ENCODE measurements at places on chromosomes 16 and 17.

DNA sequence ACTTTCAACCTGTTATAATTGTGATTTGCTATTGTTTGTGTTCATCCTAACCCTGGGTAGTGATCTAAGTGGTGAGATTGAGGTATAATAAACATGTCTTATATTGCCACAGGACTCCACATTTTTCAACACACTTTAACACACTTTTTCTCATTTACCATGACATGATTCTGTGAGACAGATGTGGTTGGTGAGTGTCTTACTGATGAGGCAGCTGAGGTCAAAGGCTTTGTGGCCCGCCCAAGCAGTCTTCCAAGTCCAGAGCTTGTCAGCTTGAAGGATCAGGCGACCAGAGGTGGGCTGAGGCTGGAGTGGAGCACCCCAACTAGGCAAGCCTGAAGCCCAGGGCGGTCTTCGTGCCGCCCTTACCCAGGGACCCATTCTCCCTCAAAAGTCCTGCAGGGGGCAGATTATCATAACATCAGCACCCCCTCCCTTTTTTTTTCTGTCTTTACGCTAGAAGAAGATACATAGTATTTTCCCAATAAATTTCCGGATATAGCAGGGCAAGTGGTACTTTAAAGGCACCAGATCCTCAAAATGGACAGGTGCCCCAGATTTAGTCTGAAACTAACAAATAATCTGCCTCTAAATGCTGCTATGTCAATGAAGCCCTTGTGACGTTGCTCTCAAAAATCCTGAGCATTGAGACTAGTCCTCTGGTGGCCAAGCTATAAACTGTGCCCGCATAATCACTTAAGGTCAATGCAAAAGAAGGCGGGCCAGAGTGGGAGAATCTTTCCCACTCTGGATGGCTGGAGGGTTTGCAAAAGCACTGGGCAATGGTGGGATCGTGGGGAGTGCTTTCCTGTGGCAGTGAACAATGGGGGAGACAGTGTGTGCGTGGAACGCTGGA, 21.1 kb downstream of the KCTD19 start:
- no peak for DNase-seq

DNA sequence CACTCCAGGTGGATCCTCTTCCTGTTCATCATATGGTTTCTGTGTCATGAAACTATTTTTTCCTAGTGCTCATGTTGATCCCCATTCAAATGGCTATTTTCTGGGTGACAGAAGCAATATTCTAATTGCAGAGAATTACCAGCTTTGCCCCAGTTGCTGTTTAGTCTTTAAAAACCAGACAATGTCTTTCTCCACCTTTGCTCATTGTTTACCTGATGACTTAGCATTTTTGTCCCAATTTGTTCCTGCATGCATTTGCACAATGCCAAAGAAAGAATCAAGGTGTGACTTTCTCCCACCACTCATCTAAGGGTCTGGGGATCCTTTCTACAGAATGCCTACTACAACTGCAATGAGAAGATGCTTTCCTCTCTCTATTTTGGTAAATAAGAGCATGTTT, 439.9 kb upstream of the MAF start:
- DNase-seq, result no peak

- DNase-seq, result no peak
Observed at GRCh38 chr16:30527635-30528178, 1.3 kb upstream of the ZNF768 start.

DNA sequence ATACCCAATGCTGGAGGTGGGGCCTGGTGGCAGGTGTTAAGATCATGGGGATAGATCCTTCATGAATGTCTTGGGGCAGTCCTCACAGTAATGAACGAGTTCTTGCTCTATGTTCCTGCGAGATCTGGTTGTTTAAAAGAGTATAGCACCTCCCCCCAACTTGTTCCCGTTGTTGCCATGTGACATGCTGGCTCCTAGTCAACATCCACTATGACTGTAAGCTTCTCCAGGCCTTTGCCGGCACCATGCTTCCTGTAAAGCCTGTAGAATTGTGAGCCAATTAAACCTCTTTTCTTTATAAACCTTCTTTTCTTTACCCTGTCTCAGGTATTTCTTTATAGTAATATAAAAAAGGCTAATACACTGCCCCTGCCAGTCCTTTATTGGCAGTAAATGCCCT, 33.3 kb downstream of the RANBP10 start:
- DNase-seq, result no peak

GRCh38 chr17:36740157-36740556, 138.8 kb downstream of the MRM1 start:
- DNase-seq, result no peak

Data from astrocyte of the hippocampus (primary cell).